ENCODE measurements at places on chromosomes 5 and 9. TPM values are rescaled to one million over a fixed set of nuclear protein-coding genes. Genes with fewer than 3 reads are reported as not detected.

The CCNO gene
- total RNA-seq: 0.35 TPM

The PCDHB3 gene
- total RNA-seq: 0.26 TPM

The NPR3 gene
- total RNA-seq: 0.04 TPM

The PCA3 gene
- not detected for total RNA-seq

The NUP214 gene
- 26.5 TPM for total RNA-seq

The DMRT3 gene
- not detected for total RNA-seq

The C9orf43 gene
- 0.42 TPM for total RNA-seq

The HMGCS1 gene
- 114 TPM for total RNA-seq

The RMND5B gene
- 51.3 TPM for total RNA-seq

The ORM2 gene
- total RNA-seq: 2.2 TPM

The TSLP gene
- 0.15 TPM for total RNA-seq

- no peak for DNase-seq
Measured at GRCh38 chr5:79418276-79418675, 95.7 kb downstream of the HOMER1 start.

- peak; percentile 85 for DNase-seq
Measured at GRCh38 chr9:95073042-95073607, 244.4 kb downstream of the FANCC start.

DNA sequence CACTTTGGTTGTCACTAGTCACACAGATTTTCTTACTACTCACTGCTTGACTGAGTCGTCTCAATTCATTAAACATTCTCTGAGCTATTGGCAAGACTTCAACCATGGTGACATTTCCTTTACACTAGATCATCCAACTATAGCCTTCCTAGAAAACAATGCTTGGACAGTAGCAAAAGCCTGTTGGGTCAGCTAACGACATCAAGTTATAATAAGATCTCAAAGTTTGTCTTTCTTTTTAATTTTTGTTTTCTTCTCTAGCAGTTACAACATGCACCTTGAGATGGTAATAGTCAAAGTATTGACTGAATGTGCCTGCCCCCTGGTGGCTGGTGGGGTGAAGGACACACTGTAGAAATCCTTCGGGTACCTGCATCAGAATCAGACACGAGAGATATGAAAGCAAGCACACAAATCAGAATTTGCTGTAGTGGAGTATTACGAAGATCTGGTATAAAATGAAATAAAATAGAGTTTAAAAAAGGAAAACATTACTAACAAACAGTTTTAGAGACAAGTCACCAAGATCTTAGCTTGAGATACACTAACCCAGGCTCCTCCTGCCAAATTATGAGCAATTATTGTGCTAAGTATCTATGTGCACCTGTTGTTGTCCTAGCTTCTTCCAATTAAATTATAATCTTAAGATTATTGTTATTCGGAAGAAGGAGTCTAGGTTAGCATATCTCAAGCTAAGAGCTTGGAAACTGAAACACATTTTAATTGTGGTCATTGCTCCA, 81.2 kb downstream of the ARL15 start:
- DNase-seq: peak; percentile 18

DNA sequence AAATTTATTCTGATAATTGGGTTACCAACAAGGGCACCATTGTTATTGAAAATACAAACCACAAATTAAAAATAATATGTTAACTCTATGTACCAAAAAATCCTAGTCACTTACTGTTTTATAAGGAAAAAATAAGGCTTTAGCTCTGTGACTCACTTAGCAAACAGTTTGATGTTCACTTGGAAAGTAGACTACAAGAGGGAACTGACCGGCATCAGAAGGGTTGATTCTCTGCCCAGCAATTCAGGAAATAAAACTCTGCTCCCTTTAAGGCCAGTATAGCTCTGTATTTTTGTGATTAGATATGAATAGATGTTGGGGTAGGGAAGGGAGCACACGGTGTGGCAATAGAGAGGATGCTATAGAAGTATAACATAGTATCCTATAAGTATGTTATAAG, 671.3 kb downstream of the LRRC70 start:
- no peak for DNase-seq

GRCh38 chr9:15332939-15333338, 25.9 kb upstream of the TTC39B start:
- DNase-seq: no peak

DNA sequence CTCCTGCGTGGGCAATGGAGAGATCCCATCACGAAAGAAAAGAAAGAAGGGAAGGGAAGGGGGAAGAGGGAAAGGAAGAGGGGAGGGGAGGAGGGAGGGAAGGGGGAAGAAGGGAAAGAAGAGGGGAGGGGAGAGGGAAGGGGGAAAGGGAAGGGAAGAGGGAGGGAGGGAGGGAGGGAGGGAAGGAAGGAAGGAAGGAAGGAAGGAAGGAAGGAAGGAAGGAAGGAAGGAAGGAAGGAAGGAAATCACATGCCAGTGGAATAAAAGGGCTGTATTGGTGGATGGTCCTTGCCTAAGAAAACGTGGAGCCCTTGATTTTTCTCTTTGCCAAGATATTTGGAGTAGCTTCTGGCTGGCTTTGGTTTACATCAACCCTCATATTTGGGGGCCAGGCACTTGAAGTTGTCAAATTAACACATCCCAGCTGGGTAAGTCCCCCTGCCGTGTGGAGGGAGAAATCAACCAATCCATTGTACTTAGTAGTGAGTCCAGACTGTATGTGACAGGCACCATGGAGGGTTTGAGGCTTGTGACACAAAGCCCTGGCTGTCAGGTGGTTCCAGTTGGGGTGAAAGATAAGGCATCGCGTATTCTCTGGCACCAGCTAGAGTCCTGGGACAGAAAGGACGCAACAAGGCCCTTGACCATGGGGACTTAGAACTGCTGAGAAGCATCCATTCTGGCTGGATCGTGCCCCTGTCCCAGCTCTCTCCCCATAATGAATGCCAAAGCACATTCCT, 23.7 kb downstream of the IDNK start:
- no peak for DNase-seq

- no peak for DNase-seq
Measured at GRCh38 chr5:170923910-170924620, 62.2 kb downstream of the RANBP17 start.

DNA sequence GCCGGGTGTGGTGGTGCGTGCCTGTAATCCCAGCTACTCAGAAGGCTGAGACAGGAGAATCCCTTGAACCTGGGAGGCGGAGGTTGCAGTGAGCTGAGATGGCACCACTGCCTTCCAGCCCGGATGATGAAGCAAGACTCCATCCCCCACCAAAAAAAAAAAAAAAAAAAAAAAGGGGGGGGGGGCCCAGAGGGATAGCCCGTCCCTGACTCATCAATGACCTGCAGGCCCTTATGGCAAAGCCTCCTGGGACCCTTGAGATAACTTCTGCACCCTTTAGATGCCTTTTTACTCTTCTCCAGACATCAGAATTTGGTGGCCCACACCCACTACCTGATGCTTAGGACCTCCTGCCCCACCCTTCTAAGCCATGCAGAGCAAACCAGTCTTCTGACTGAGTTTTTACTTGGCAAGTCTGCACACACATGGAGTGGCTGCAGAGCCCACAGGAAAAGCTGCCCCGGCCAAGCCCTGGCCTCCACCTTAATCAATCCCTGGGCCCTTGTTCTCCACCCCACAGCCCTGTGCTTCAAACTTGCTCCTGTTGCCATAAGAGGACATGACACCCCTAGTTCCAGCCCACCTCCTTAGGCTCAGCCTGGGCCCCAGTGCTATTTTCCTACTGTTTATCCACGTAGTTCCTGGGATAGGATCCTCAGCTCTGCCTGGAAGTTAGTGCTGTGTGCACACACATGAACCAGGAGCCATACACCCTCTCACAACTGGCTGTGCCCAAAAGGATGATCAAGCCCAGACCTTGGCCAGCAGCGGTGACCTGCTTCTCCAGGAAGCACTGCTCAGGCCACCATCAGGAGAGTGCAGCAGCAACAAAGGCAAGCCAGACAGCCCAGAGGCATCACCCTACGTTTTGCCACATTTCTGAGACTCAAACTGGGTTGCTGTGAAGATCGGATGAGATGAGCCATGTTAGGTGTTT, 5.1 kb downstream of the MGAT1 start:
- no peak for DNase-seq

- no peak for DNase-seq
Measured at GRCh38 chr9:98231770-98232478, 23.5 kb downstream of the TBC1D2 start.

- peak; percentile 39 for DNase-seq
Measured at GRCh38 chr5:50751064-50751657, 84.7 kb downstream of the PARP8 start.

- DNase-seq: no peak
Measured at GRCh38 chr5:102922111-102922720, 167.1 kb downstream of the PAM start.

DNA sequence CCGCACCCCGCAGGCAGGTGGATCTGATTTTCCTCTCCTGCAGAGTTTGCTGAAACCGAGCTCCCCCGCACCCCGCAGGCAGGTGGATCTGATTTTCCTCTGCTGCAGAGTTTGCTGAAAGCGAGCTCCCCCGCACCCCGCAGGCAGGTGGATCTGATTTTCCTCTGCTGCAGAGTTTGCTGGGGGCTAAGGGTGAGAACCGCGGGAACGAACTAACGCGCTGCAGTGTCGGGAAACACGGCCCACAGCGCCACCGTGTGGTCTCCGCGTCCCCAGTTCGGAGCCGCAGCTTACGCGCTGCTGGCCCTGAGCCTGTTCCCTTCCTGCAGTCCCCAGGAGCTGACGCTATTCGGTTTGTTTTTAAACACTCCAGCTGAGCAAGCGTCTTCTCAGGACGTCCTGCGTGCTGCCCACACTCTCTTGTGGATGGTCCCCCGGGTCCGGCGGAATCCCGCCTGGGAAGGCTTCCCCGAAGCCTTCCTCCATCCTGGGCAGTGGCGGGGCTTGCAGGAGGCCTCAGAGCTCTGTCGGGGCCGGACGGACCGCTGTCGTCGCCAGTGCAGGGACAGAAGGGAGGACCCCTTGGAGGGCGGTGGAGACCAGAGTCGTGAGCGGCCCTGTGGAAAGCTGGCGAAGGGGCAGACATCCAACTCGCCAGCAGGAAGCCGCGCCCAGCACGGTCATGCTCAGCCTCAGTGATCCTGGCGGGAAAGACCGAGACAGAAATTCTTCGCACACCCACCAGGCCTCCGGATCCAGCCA, 121.2 kb upstream of the LPCAT1 start:
- peak; percentile 96 for DNase-seq

DNA sequence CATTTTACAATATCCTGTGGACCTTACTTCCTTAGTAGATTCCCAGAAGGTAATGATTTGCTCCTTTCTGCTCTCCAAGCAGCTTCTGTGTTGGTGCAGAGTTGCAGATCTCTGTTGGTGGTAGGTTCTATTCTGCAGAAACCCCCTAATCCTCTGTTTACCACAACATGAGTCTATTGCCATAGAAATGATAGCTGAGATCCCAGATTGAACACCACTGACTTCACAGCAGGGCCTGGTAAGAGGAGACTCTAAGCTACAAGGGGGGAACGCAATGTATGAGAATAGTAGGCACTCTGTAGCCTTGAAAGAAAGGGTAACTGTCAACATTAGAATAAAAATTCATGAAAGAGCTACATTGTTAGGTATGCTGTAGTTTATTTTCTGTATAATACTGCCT, 59.5 kb downstream of the MUSK start:
- DNase-seq: peak; percentile 33

GRCh38 chr9:138022756-138023393, 145.3 kb downstream of the CACNA1B start:
- peak; percentile 67 for DNase-seq

DNA sequence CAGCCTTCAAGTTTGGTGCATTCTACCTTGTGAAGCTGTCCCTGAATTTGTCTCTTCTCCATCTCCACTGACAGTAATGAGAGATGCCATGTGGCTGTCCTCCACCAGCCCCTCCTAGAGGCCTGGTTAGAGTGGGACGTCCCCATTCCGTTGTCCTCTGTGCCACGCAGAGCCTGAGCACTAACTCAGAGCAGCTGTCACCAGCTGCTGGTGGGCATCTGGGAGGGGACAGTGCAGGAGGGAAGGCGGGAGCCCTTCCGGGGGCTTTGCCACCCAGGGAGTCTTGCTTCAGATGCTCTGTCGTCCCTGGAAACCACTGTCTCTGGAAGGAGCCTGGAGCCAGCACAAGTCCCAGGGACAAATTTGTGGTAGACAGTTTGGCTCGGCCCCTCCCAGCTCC, 78.6 kb downstream of the PDZD2 start:
- DNase-seq: no peak

GRCh38 chr9:38015266-38015665, 53.8 kb downstream of the SHB start:
- DNase-seq: no peak

GRCh38 chr5:144864118-144864517, 693.4 kb downstream of the KCTD16 start:
- DNase-seq: no peak

- DNase-seq: no peak
Measured at GRCh38 chr5:2109566-2109965, 226.8 kb upstream of the IRX4 start.

DNA sequence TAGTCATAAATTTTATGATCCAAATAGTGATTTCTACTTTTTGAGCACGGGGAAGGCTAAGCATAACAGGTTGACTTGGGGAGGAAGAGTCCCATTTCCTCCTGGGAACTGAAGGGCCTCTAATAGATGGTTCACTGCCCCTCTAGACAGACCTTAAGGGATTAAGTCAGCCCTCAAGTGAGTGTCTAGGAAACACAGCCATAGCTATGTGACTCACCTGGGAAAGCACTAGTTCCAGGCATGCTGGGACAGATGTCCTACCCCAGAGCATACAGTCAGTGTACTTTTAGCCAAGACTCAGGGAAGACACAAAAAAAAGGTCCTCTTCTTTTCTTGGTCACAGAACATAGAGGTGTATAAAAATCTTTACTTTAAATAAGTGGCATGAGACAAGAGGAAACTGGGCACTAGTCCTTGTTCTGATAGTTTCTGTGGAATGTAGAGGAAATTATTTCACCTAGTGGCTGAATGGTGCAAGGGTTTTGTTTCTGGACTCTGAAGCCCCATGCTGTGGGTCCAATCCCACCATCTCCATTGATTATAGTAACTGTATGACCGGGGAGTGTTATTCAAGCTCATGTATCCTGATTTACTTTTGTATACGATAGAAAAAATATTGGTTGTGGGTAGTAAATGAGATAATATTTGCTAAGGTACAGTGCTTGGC, 86.0 kb downstream of the NREP start:
- DNase-seq: no peak

DNA sequence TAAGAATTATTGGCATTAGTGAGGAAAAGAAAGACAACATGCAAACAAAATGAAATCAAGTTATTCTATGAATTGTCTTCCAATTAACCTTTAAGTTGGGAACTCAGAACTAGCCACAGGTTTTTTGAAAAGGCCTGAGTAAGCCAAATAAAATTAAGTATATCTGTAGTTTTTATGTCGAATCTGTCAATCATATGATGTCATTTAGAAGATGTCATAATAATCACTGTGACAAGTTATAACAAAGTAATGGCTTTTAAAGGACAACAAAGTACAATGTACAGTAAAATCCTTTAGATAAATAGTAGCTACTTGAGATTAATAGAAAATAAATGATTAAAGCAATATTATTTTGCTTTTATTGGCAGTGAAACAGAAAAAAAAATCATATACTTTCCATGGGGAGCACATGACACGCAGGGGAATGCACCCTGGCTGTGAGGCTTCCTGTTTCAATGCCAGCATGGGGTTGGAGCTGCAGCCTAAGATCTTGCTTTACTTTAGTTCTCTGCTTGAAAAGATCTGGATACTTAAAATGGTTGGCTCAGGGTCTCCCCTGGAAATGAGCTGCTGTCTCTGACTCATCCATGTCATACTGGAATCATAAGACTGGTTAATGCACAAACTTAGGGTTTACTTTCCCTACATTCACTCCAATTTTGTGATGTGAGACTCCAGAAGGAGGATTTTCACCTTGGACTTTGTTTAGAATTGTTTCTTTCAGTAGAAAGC, 284.3 kb downstream of the TAF11L14 start:
- DNase-seq: peak; percentile 32
